Stimulated activated CD4-positive, alpha-beta T cell treated with anti-CD3 and anti-CD28 coated beads, Interleukin-2, amount 100 ng/mL, for 48 hours (primary cell): ENCODE measurements at places on chromosomes 1 and 21.
A peak's percentile ranks its signal among the peaks of the same experiment; 100 is the strongest.

- DNase-seq = peak; percentile 71
These were observed 123.9 kb upstream of the VAMP3 start for GRCh38 chr1:7646981-7647901.

- no peak for DNase-seq
These were observed 225.2 kb upstream of the LYPLAL1 start for GRCh38 chr1:218948446-218948845.

GRCh38 chr1:104264521-104264920 lies 514.8 kb downstream of the AMY1C start:
- DNase-seq = no peak

DNA sequence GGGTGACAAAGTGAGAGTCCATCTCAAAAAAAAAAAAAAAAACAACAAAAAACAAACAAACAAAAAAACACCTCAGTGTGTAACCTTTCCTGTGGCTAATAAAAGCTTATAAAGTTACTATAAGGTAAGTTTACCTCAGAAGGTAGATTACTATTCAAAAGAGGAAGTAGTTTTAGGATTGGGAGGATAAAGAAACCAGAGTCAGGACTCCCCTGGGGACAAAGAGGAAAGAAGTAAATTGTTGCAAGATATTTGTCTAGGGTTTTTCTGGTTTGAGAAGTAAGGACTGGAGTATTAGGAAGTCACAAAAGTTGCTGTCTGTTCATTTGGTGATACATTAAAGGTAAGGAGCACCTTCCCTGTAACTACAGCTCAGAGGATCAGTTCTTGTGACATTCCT lies 23.8 kb upstream of the CENPF start:
- no peak for DNase-seq

DNA sequence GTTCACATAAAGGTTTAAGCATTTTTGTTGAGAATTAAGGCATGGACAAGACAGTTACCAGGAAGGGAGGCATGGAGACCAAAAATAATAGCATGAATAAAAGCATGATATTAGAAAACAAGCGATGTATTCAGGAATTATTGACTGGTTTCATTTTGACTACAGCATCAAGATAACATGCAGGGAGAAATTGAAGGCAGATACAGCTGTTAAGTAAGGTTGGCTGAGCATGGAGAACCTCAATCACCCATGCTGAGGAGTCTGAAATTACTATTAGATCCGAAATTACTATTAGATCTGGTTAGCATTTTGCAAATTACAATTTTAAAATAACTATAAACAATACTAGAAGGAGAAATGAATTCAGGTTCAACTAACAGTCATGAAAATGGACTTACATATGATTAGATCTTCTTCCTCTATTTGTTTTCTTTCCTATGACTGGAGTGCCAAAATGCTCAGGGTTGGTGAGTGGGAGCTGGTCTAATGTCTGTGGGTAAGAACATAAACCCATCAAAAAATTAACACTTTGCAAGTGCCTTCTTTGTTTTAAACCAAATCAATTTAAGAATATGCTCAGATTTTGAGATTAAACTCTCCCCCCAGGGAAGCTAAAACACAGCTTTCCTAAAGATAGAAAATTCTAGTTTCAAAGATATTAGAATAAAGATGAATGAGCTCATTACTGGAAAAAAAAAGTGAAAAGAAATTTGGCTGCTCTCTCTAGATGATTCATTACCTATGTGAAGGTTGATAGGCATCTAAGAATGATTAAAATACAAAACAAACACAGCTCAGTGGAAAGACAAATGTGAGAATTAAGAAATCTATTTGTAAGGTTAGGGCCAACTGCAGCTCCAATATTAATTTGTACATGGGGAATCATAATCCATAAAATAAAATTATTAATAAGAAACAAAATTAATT lies 81.7 kb downstream of the ARID4B start:
- DNase-seq = no peak

GRCh38 chr1:206716870-206717673 lies 32.4 kb downstream of the MAPKAPK2 start:
- no peak for DNase-seq

- no peak for DNase-seq
These were observed 214.0 kb upstream of the C1orf87 start for GRCh38 chr1:60287536-60287935.

DNA sequence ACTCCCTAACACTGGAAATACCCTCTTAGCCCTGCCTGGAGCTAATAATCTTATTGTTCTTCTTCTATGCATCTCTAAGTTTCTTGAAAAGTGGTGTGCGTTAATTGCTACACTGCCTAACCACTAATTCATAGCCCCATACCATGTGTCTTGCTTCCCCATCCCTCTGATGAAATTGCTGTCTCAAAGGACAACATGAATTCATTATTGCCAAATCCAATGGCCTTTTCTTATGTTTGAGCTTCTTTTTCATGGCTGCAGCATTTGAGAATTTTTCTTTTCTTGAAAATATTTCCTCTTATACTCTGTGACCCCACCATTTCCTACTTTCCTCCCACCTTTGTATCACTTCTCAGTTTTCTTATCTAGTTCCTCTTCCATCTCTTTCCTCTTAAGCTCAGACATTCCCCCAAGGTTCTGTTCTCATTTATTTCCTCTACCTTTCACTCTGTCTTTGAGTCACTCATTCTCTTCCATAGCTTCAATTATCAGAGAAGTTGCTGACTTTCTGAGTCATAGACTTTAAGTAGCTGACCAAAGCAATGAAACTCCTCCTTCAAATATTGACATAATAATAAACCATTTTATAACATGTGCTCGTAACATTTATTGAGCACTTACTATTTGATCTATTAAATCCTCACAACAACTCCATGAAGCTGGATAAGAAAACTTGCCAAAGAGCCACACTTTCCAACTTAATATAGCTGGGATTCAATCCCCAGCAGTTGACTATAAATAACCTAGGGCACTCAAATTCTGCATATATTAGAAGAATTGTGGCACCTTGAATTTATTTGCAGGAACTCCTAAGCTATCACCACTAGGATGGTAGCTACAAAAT lies 35.5 kb upstream of the ATP6V1G3 start:
- no peak for DNase-seq

GRCh38 chr1:52907068-52907811 lies 14.3 kb downstream of the ECHDC2 start:
- no peak for DNase-seq

DNA sequence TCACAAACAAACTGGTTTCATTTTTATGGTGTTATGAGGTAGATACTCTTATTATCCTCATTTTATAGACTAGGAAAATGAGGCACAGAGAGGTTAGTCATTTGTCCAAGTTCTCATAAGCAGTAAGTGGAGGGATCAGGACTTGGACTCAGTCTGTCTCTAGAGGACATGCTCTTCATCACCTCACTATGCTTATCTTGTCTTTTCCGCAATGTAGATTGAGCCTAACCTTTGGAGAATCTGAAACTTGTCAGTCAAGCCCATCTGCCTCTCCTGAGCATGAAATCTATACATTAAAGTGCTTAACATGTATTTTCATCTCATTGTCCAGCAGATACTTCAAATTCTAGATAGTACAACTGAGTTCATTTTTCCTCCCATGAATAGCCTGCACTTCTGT lies 11.8 kb upstream of the CDC14A start:
- no peak for DNase-seq

- no peak for DNase-seq
These were observed 59.0 kb upstream of the CACYBP start for GRCh38 chr1:174940646-174941175.

DNA sequence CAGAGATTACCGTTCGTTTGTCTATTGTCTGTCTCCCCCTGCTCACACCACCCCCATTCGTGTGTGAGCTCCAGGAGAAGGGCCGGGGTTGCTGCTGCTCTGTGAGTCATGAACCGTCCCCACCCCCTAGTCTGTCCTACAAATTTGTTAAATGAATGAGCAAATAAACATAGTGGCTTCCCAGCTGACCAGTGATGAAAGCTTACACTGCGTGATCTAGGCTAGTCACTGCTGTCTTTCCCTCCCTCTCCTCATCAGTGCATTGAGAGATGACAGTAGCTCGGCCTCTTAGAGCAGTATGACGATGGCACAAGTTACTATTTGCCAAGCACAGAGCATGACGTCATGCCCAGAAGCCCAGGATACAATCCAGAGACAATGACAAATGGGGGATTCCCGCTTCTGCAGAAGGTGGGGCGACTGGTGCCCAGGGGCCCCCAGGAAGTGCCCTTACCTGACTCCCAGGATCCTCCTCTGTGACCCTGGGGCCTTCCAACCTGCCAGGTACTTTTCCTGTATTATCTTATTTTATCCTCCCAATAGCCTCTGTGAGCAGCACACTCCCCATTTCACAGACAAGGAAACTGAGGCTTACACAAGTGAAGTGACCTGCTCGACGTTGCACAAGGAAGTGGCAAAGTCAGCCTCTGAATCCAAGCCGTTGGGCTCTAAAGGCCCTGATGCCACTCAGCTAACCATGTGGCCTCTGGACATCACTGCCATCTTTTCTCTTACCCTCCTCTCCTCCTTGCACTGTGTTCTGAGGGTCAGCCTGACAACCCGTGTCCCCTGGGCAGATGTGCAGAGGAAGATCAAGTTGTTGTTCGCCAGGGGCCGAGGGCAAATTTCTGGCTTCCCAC lies 8.6 kb upstream of the EPHA2 start:
- DNase-seq = no peak

- no peak for DNase-seq
These were observed 138.4 kb upstream of the BACE2 start for GRCh38 chr21:41029571-41029970.

GRCh38 chr1:2148691-2149090 lies 45.9 kb downstream of the FAAP20 start:
- no peak for DNase-seq

GRCh38 chr1:157137408-157138219 lies 581 bp downstream of the ETV3 start:
- DNase-seq = no peak

DNA sequence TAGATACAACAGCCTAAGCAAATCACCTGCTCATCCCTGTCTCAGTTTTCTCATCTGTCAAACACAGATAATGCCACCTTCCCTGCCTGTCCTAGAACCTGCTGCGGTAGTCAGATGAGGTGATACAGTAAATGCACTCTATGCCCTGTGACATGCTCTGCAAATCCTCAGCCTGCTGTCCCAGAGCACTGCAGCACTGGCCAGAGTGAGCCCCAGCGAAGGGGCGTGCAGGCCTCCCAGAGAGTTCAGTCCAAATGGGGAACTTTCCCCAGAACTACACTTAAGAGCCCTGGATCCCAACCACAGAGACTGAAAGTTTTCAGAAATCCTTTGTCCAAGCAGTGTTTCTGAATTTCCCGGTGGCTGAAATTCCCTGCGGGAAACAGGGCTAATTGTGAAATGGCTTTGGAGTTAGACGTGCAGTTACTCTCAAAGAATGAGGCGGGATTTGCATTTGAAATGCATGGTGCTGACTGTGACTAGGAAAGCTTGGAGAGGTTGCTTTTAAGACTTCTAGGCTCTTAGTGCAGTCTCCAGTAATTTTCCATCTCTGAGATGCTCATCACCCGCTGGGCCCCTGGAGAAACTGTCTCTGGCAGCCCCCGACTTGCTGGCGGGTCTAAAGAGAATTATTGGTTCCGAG lies 206.5 kb upstream of the AJAP1 start:
- no peak for DNase-seq

- DNase-seq = no peak
These were observed 8.9 kb upstream of the CD46 start for GRCh38 chr1:207742850-207743555.

DNA sequence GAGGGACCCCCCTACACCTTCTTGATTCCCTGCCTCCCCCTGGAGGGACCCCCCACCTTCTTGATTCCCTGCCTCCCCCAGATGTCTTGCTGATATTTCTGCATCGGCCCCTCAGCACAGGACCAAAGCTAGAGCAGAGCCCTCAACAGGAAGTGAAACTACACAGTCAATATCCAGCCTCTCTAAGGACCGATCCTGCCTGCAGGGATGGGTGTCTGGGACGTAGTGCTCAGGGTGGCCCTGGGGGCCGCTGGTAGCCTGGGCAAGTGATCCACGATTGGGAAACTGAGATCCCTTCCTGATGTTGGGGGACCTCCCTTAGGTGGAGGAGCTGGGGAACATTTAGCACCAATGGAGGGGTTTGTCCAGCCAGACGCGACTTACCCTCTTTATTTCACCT lies 3.9 kb upstream of the LEFTY2 start:
- no peak for DNase-seq

DNA sequence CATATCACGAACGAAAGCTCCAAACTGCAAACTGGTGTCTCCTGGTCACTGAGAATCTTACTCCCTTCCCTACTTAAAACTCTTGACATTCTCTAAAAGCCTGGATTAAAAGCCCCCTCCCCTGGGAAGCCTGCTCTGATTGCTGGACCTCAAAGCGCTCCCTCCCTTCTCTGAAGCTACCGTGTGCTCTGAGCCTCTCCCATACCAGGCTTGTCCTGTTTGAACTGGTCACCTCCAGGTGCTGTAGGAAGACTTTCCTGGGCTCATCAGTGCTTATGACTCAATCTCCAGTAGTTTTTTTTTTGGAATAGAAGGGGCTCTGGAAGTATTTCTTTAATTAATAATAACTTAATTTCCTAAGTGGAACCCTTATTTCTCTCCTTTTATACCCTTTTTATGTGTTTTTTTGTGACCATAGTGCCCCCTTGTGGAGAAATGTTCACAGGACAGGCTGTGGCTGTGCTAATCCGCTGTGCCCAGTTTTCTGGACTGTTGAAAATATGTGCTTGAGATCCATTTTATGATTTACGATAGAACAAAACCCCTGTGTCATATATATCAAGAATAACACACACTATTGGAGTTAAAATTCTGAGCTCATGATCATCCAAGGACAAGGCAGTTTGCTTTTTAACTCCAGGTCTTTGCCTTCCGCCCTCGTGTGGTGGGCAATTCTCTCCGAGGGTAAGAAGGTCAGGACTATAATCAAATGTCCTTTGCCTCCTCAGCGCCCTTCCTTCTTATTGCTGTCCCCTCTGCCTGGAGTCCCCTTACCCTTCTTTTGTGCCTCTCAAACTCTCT lies 16.9 kb downstream of the MTARC1 start:
- DNase-seq = no peak

GRCh38 chr1:183138301-183138700 lies 47.8 kb upstream of the LAMC2 start:
- no peak for DNase-seq

DNA sequence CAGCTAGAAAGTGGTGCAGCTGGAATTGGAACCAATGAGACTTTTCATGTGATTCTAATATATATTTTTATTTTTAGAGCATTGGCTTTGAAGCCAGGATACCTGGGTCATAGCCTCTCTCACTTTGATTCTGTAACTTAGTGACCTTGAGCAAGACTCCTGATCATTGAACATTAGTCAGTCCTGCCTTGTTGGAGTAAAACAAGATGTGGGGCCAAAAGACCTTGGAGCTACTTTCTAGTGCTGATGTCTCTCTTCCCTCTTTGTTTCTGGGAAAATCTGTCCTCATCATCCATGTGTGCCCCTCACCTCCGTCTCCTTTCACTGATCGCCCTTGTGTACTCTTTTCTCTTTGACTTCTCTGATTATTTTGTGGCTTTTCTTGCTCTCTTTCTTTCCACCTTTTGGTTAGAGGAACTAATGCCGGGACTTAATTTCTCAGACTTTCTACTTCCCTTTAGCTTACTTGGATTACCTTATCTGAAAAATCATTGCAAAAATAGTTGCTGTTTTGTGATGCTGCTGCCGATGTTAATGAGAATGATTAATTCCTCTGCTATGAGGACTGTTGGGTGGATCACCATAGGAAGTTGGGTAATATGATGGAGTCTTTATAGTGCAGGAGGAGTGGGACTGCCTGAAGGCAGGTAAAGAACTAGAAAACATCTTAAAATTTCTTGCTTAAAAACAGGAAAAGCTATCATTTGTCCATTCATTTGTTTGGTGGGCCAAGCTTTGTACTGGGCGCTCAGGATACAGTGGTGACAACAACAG lies 72.0 kb downstream of the NOS1AP start:
- no peak for DNase-seq

GRCh38 chr1:162921311-162921710 lies 60.3 kb upstream of the CCDC190 start:
- DNase-seq = no peak
